ENCODE measurements at places on chromosomes 4 and X. TPM values are rescaled to one million over a fixed set of nuclear protein-coding genes. Genes with fewer than 3 reads are reported as not detected.

DNA sequence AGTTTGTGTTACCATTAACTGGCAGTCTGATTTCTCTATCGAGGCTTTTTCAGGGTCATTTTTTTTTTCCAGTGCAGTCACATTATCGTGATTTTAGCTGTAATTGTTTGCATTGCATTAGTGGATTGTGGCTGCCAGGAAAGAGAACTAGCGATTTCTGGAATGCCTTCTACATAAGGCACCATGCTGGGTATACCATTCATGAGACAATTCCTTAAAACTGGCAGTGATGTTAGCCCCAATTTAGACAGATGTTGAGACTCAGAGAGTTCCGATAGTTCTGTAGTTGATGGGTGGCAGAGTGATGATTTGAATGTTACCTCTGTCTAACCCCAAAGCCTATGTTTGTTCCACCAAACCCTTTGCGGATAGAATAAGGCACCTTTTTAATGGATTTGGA lies 175.4 kb upstream of the TENM3 start:
- no peak for DNase-seq

GRCh38 chrX:21408307-21408706 lies 34.1 kb downstream of the CNKSR2 start:
- no peak for DNase-seq

GRCh38 chrX:72002875-72003274 lies 92.2 kb downstream of the NHSL2 start:
- no peak for DNase-seq

- DNase-seq = peak; percentile 51
Measured at GRCh38 chrX:31500921-31501320, 429.1 kb upstream of the FTHL17 start.

The CTAG2 gene
- not detected for total RNA-seq

GRCh38 chr4:95552942-95553550 lies 4.3 kb upstream of the UNC5C start:
- DNase-seq = no peak

The PLP1 gene
- 0.07 TPM for total RNA-seq

The XPNPEP2 gene
- not detected for total RNA-seq

The SOD3 gene
- 23.2 TPM for total RNA-seq

The LRCH2 gene
- 8.2 TPM for total RNA-seq

- DNase-seq = no peak
Measured at GRCh38 chr4:106868381-106869035, 167.6 kb downstream of the DKK2 start.

The MAOB gene
- 0.67 TPM for total RNA-seq

GRCh38 chrX:41148553-41148952 lies 63.3 kb downstream of the USP9X start:
- DNase-seq = no peak

GRCh38 chr4:2067446-2068197 lies 8.5 kb downstream of the NAT8L start:
- DNase-seq = no peak

GRCh38 chr4:177023951-177024350 lies 231.2 kb upstream of the VEGFC start:
- DNase-seq = no peak

- no peak for DNase-seq
Measured at GRCh38 chrX:1813809-1814208, 198.9 kb downstream of the ASMT start.

The TBX22 gene
- total RNA-seq = not detected

DNA sequence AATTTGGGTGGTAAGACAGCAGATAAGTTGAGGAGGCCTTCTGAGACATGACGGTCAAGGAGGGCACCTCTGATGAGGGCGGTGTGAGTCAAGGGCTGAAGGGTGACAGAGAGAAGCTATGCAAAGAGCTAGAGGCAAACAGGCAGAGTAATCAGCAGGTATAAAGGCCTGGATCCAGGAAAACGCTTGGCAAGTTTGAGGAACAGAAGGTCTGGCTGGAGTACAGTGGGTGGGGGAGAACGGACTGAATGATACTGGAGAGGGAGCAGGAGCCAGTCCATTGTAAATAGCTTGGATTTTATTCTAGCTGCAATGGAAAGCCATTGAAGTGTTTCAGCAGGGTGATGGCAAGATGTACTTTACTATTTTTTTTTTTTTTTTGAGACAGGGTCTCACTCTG lies 39.3 kb downstream of the RAB33B start:
- DNase-seq = no peak

GRCh38 chrX:72621625-72622485 lies 49.2 kb upstream of the HDAC8 start:
- DNase-seq = no peak

- no peak for DNase-seq
Measured at GRCh38 chr4:123346951-123347350, 49.6 kb upstream of the SPRY1 start.

- no peak for DNase-seq
Measured at GRCh38 chr4:105014635-105015034, 132.0 kb upstream of the TET2 start.

GRCh38 chr4:57418133-57418532 lies 307.9 kb upstream of the IGFBP7 start:
- no peak for DNase-seq

The PCDH10 gene
- total RNA-seq = 1.1 TPM

- DNase-seq = no peak
Measured at GRCh38 chr4:32226204-32226603, 1506.0 kb downstream of the PCDH7 start.

- DNase-seq = no peak
Measured at GRCh38 chrX:4091046-4091760, 377.8 kb upstream of the PRKX start.

- no peak for DNase-seq
Measured at GRCh38 chr4:5982156-5982973, 35.9 kb downstream of the C4orf50 start.

The KLKB1 gene
- total RNA-seq = 0.09 TPM

DNA sequence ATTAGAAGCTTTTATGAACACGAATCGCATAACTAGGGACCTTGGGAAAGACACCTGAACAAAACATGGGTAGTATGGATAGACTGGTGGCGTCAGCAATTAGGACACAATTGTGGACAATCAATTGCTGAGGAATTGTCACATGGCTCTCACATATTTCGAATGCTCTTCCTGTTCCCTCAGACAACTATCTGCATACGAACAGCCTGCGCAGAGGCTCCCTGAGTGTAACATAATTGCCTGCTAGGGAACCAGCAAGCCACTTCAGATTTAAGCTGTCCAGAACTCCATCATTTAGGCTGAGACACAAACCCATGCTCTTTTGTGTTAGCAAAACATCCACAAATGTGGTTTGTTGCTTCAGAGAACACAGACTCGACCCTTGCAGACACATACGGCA lies 160.8 kb downstream of the MGST2 start:
- DNase-seq = peak; percentile 38

The CACNA1F gene
- 1.0 TPM for total RNA-seq

The DDIT4L gene
- 4.0 TPM for total RNA-seq

DNA sequence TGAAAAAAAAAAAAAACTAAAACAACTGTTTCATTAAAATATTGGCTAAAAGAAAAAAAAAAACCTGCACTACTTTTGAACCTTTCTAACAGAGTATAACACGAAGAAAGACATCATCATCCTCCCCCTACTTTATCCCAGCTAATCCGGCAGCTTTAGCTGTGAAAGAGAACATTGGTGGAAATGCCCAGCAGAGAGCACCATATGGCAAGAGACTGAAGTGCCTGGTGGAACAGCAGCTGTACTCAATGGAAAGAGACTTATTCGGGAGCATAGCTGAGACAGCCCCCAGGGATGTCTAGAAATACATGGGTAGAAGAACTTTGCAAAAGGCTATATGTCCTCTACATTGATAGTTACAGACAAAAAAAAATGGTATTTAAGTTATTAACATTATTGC lies 30.3 kb downstream of the STPG2 start:
- DNase-seq = peak; percentile 44

GRCh38 chr4:137474711-137475301 lies 57.5 kb downstream of the PCDH18 start:
- peak; percentile 62 for DNase-seq

- DNase-seq = no peak
Measured at GRCh38 chr4:54745031-54745770, 87.4 kb downstream of the KIT start.

- no peak for DNase-seq
Measured at GRCh38 chrX:31464306-31464915, 392.6 kb upstream of the FTHL17 start.

DNA sequence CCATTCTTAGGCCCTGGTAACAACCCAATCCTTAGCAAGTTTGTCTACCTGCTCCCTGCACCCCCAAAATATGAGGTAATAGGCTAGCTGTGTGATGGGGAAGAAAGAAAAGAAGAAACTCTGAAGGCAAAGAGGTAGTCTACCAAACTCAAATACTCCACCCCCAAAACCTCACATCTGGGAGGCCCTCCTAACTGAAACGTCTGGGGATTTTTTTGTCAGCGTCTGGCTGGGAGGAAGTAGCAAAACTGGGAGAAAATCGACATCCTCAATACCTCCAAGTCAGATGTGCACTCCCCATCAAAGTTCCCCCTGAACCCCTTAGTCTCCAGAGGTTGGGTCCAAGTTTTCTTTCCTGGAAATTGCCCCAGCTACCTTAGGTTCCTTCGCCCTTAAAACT lies 1.0 kb downstream of the LAMP2 start:
- no peak for DNase-seq

The MAMLD1 gene
- total RNA-seq = 0.18 TPM

GRCh38 chr4:1812720-1813119 lies 19.6 kb downstream of the FGFR3 start:
- no peak for DNase-seq

DNA sequence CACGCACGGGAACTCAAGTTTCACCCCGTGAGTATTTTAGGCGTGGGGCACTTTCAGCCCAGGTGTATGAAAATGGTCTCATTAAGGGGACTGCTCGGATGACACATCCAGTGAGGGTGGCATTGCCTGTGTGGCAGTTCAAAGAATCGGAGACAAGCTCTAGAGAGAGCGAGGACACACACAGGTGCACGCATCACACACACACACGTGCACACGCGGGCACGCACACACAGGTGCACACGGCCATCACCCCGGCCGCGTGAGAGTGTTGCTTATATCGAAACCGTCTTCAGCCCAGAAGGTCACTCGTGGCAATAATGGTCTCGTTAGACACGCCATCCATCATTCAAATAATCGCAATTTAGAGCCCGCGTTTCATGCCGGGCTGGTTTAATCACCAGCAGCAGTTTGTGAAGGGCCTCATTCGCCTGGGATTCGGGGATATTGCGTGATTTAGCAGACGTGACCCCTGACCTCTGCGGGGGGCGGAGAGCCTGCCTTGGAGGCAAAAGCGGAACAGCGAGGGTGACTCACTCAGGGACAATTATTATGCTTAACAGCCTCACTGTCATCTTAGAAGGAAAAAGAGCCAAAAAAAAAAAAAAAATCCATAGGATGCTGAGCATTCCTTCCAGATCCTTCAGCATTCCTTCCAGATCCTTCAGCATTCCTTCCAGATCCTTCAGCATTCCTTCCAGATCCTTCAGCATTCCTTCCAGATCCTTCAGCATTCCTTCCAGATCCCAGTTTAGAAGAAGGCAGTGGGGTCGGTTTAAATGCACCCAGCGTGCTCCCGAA lies 89.4 kb upstream of the PPP2R3B start:
- no peak for DNase-seq

GRCh38 chrX:71143508-71143907 lies 1.1 kb upstream of the NLGN3 start:
- no peak for DNase-seq

- DNase-seq = peak; percentile 21
Measured at GRCh38 chrX:150693725-150694574, 754 bp downstream of the MTMR1 start.

DNA sequence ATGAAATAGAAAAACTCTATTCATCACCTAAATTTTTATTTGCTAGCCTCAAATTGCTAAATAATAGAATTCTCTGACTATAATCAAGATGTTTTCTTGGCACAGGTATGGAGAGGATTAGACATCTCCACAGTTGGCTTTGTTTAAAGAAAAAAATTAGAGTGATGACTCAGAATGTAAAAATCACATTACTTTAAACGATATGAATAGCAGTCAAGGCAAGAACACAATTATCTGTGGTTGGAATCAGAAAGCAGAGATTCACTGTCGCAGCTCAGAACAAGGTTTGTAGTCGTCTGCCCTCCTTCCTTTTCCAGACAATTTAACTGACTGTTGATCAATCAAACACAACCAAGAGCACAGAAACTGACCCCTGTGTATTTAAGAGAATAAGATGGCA lies 32.2 kb upstream of the CCKAR start:
- no peak for DNase-seq

GRCh38 chr4:167826281-167826680 lies 266.1 kb upstream of the ANXA10 start:
- DNase-seq = peak; percentile 60
